SJSA1 (cell line): ENCODE measurements at places on chromosomes 3 and 15.

- H3K36me3 ChIP-seq, result no peaks in the 10 kb centered on the region
- no peaks in the 10 kb centered on the region for H3K4me1 ChIP-seq
- DNase-seq, result no peak
- H3K27me3 ChIP-seq, result no peaks in the 10 kb centered on the region
- no peak overlapping the region for H3K27ac ChIP-seq
Observed at GRCh38 chr3:156561533-156561932, 6.6 kb upstream of the SSR3 start.

DNA sequence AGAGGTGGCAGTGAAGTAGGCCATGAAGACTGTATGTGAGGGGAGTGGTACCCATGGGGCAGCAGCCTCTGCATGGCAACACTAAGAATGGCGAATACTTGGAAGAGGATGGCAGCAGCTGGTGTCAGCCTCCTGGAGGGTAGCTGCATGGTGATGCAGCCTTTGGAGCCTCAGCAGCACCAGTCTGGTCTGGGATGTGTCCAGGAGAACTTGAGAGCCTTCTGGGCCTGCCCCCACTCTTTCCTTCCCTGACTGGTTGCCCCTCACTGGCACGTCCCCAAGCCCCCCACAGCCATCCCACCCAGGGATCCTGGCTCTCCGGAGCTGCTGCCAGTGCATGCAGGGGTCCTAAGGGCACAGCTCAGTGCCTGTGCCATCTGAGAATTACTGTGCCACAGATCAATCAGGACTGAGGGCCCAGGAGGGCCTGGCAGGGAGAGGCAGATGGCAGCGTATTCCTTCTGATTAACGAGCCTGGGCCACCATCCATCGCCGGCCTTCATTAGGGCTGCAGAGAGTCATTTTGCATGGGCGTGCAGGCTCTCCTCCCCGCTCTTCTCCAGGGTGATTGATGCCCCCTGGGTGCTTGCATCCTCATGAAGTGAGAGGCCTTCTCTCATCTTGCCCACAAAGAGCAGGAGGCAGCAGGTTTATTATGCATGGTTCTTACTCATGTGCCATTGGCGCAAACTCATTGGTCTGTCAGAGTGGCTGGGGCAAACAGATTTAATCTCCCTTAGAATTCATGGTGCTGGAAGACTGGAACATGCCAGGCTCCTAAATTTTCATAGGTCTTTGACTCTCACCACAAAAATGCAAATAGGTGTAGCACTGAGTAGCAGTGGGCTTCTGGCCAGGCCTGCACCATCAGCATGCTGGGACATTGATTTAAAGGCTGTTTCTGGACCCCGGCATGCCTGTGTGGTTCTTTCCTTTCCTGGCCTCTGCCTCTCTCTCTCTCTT is 116.8 kb downstream of the EPHB1 start:
- no peaks in the 10 kb centered on the region for H3K27me3 ChIP-seq
- H3K4me3 ChIP-seq, result no peak overlapping the region
- no peaks in the 10 kb centered on the region for H3K36me3 ChIP-seq
- no peaks in the 10 kb centered on the region for H3K4me1 ChIP-seq

DNA sequence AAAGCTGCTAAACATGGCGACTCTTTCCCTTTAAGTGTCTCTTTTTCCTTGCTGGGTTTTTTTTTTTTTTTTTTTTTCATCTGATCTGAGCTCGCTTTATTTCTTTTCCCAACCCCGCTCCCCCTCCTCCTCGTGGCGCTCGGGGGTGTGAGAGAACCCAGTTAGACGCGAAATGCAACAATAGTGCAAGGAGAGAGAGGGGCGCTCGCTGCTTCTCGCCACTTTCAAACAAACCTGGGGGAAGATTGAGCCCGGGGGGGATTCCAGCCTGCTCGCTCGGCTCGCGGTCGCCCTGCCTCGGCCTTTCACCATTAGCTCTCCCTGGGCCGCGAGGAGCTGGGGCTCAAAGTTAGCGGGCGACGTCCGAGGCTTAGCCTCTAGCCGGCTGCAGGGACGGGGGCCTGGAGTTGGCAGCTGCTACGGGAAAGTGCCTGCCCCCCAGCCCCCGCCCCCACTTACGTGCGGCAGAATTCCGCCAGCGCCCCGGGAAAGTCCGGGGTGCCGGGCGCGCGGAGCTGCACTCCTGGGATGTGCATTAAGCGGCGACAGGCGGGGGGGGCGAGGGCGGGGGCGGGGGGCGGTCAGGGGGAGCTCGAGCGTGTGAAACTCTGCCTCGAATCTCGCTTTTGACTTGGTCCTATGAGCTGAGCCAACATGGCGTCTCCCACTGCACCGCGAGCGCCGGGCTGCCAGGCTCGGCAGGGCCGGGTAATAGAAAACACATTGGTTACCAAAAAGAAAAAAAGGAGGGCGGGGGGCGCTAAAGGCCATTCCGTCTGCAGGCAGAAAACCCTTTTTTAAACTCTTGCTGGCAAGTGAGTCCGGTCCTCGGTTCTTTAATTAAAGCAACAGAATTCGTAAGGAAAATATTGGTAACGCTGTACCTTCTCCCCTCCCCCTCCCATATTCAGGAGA is 10.4 kb downstream of the NR2F2 start:
- peaks cover 33% of the 10 kb centered on the region for H3K4me1 ChIP-seq
- H3K27me3 ChIP-seq, result no peaks in the 10 kb centered on the region
- H3K27ac ChIP-seq, result peak overlapping the region; percentile 84

GRCh38 chr15:62360332-62361097 is 195.4 kb upstream of the C2CD4B start:
- DNase-seq, result no peak
- H3K27me3 ChIP-seq, result peaks cover 14% of the 10 kb centered on the region
- H3K27ac ChIP-seq, result no peak overlapping the region
- no peak overlapping the region for H3K4me3 ChIP-seq

DNA sequence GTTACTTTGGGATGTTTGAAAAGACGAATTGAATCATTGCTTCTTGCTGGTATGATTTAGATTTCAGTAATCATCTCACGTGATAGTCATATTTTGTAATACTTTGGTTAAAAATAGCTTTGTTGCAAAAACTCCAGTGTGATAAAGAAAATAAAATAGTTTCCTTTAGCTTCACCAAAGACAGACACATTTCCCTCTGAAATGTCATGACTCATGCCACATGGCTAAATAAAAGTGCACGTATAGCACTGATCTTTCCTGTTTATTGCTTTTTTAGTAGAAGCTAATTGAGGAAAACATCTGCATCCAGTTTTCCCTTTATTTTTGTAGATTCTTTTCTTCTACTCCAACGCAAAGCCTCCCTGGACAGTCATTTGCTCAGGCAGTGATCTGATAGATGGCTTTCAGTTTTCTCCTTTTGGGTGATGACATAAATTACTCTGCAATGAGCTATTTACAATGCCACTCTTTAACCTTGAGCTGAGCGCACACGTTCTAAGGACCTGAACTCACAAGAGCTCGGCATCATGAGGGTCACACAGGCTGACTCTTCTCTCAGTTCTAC is 84.9 kb downstream of the ARNT2 start:
- H3K36me3 ChIP-seq, result no peaks in the 10 kb centered on the region
- no peak overlapping the region for H3K4me3 ChIP-seq
- H3K27me3 ChIP-seq, result no peaks in the 10 kb centered on the region
